Hematopoietic multipotent progenitor cell (in vitro differentiated cells): ENCODE measurements at places on chromosomes 12 and 14.

DNA sequence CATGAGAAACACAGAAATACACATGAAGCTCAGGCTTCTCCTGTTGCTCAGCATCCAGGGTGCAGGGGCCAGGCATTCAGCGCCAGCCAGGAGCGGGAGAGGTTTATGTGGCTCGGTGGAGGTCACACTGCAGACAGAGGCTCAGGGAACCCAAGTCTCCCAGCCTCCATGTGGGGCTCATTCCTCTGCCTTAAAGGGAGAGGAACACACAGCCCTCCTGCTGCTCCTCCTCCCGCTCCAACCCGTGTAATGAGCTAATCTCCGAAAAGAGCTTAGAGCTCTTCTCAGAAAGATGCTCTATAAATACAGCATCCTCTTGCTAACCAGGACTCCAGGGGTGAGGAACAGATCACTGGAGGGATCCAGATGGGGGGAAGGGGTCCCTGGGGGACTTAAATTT is 28.2 kb downstream of the FGF6 start:
- DNase-seq = no peak

- no peak for DNase-seq
Measured at GRCh38 chr14:45145214-45145613, 9.5 kb downstream of the FANCM start.

- DNase-seq = no peak
Measured at GRCh38 chr12:98013560-98013959, 501.8 kb upstream of the TMPO start.

- DNase-seq = peak; percentile 29
Measured at GRCh38 chr12:92185052-92185451, 39.4 kb upstream of the BTG1 start.

DNA sequence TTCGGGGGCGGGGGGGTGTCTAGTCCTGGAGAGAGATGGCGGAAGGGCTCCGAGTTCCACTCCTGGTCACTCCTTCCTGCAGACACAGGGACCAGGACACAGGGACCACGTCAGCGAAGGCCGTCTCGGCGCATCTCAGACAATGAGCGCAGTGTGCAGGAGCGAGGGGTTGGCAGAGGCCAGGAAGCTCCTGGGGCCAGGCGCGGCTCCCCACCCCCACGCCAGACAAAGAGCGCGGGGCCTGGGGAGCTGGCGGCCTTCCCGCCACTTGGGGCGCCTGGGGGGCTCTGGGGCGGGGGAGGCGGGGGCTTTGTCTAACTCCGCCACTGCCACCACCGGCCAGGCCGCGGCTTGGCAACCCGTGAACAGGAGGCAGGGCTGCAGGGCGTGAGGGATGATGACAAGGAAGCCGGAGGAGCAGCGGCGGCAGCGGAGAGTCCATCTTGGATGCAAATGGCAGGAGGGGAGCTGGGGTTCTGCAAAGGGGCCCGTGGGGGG is 2.2 kb downstream of the CDK2AP1 start:
- peak; percentile 95 for DNase-seq

DNA sequence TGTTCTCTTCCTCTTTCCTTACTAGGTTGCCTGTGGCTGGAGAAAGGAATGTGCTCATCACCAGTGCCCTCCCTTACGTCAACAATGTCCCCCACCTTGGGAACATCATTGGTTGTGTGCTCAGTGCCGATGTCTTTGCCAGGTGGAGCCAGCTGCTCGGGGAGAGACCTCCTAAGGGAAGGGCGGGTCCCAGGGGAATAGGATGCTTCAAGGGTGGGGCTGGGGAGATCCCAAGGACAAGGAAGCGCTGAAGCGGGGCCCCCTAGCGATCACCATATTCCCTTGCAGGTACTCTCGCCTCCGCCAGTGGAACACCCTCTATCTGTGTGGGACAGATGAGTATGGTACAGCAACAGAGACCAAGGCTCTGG is 10.2 kb downstream of the MARS1 start:
- no peak for DNase-seq

DNA sequence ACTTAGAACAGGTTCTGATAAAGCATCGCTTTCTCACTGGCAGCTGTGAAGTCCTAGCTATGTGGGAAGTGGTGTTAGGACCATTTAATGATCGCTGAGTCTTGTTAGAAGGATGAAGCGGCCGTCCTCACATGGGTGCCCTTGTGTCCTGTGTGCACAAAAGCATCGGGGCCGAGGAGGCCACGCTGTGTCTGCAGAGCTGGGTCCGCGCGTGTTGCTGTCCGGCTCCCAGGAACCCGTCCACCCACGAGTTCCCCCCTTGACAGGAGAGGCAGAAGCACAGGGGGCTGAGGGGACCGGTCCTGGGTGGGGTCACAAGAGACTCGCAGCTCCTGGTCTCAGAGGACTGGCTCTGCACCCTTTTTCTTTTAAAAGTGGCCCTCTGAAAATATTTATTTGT is 90.4 kb downstream of the ADGRD1 start:
- DNase-seq = no peak

DNA sequence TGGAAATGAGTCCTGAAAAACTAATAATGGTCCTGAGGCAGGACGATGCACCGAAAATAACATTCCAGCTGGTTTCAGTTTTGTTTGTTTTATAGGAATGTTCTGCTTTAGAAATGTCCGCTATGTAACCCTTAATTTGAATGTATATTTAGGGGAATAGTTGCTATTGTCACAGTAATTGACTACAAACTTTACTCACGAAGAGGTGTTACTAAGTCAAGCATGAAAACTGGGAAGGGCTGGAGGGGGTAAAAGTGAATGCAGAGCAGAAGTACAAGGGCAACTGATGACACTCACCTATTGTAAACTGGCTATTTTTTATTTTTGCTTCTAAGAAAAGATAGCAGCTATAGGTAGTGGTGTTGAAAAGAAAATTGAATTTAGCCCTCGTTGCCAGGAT is 230.7 kb upstream of the SYT10 start:
- DNase-seq = no peak

- no peak for DNase-seq
Measured at GRCh38 chr12:103727638-103728037, 113.4 kb downstream of the NT5DC3 start.
